Peyer's patch (tissue), 4 donors: ENCODE measurements at places on chromosomes 3 and 15. TPM values are rescaled to one million over a fixed set of nuclear protein-coding genes. Genes with fewer than 3 reads are reported as not detected.

GRCh38 chr15:42832576-42832975 is 88.0 kb downstream of the TTBK2 start:
- H3K4me1 ChIP-seq: no peaks in the 10 kb centered on the region
- no peak overlapping the region for H3K27ac ChIP-seq
- H3K4me3 ChIP-seq: no peak overlapping the region

DNA sequence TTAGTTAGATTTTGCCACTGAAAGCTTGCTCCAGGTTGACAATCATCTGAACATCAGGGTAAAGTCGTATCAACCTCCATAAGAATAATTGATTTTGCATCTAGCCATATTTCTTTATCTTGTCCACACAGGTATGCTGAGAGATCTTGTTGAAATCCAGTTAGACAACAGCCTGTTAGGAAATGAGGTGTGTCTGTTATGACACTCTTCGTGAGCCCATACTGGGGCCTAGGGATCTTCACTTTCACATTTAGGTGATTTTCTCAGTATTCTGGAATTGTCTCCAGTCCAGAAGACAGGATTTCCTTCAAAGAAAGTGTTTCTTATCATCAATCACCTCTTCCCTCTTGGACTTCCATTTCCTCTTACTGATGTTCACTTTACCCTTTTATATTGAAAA is 18.1 kb downstream of the DNAJB11 start:
- no peak overlapping the region for H3K4me3 ChIP-seq
- no peaks in the 10 kb centered on the region for H3K4me1 ChIP-seq
- H3K36me3 ChIP-seq: no peaks in the 10 kb centered on the region
- no peak overlapping the region for H3K27ac ChIP-seq
- DNase-seq: no peak

Gene SNX33
- 53.4 TPM for total RNA-seq

- peak overlapping the region; percentile 42 for H3K27ac ChIP-seq
- no peaks in the 10 kb centered on the region for H3K27me3 ChIP-seq
- H3K4me3 ChIP-seq: peak overlapping the region; percentile 90
Observed at GRCh38 chr3:42601896-42602581, 1.6 kb downstream of the NKTR start.

Gene GRM7
- total RNA-seq: 0.40 TPM
